ENCODE measurements at places on chromosomes 12 and 14. TPM values are rescaled to one million over a fixed set of nuclear protein-coding genes. Genes with fewer than 3 reads are reported as not detected.

DNA sequence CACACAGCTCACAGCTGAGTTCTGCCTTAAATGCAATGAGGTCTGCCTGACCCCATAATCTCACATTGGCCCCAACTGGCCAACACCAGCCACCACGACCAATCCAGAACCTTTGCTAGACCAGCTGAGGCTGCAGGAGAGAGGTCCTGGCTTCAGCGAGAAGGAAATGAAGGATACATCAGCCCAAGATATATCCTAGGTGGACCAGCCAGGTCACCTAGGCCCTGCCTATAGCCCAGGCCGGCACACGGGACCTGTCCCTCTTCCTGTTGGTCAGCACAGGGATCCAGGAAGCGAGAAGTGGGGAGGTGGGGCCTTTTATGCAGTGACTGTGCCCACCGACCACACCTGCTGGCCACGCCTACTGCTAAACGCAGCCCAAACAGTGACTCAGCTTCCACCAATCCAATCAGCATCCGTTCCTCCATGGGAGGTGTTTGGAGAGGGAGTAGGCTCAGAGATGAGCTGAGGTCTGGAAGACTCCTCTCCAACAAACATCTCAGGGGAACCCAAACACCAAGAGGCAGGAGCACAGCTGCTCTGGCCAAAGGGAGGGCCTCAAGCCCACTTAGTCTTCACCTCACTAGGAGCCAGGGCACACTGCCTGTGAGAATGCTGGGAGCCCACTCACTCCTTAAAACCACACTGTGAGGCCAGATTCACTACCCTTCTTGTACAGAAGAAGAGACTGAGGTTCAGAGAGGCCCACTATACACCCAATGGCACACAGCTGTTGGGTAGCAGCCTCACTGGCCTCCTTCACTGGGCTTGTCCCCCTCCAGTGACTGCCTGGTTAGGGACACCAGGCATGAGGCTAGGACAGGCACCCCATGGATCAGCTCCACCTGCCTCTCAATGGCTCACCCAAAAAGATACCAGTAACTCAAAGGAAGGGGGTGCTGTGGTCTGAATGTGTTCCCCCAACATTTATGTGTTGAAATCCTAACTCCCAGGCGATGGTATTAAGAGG is 51.3 kb upstream of the PPP2R5C start:
- no peak overlapping the region for H3K4me3 ChIP-seq
- no peak for DNase-seq
- no peaks in the 10 kb centered on the region for H3K36me3 ChIP-seq
- peaks cover 8% of the 10 kb centered on the region for H3K27me3 ChIP-seq
- no peak overlapping the region for H3K27ac ChIP-seq

DNA sequence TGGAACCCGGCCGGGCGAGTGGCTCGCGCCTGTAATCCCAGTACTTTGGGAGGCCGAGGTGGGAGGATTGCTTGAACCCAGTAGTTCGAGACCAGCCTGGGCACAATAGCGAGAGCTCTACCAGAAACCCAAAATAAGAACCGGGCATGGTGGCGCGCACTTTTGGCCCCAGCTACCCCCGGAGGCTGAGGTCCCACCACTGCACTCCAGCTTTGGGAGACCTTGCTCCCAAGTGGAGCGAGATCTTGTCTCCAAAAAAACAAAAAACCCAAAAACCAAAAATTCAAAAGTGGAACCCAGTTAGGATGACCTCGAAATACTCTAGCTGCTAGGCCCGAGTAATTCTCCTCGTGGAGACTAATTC is 769 bp upstream of the VTI1B start:
- peak overlapping the region; percentile 99 for H3K27ac ChIP-seq
- no peak for DNase-seq
- H3K4me3 ChIP-seq: peak overlapping the region; percentile 89

DNA sequence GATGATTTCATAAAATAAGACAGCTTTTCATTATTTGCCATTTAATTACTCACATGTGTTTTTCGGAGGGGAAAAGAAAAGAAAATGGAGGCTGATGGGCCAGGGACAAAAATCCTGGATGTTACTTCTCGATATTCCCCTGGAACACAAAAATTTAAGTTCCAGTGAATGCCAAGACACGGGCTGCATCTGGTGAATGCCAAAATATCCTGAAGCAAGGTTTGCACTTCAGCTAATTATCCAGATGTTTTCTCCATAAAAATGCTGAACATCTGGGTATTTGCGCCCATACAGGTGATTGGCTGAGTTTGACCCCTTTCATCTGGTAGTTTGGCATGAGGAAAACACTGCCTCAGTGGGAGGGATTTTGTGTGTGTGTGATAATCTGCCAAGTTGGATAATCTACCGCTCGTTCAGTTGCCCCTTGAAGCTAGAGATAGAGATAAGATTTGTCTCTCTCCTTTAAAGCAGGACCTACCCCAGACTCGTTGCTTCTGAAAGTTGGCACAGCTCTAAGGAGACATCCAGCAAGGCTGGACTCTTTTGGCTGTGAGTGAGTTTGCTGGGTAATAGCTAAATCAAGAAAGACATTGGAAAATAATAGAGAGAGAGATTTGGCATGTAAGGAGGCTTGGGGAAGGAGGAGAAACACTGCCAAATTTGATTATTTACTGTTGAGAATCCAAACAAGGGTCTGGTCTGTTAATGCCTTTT is 390.0 kb downstream of the EGLN3 start:
- no peaks in the 10 kb centered on the region for H3K36me3 ChIP-seq
- no peaks in the 10 kb centered on the region for H3K27me3 ChIP-seq
- peaks cover 8% of the 10 kb centered on the region for H3K4me1 ChIP-seq
- H3K4me3 ChIP-seq: no peak overlapping the region

DNA sequence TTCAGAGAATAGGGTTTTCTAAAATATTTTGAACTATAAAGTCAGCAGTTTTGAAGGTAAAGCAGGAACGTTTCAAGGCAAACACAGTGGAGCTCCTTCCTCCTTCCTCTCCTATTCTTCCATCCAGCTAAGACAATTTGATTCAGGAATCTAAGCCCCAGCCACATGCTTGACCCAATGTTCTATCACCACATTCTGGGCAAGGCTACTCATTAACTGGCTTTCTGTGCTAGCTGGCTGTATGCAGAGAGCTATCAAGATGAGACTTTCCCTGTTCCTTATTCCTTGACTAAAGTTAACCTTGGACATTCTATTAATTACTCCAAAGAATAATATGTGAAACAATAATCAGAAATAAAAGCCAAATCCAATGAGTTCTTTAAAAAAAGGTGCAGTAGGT is 266.9 kb downstream of the NOVA1 start:
- no peak overlapping the region for H3K27ac ChIP-seq
- H3K36me3 ChIP-seq: no peaks in the 10 kb centered on the region
- no peaks in the 10 kb centered on the region for H3K4me1 ChIP-seq
- no peak overlapping the region for H3K4me3 ChIP-seq

DNA sequence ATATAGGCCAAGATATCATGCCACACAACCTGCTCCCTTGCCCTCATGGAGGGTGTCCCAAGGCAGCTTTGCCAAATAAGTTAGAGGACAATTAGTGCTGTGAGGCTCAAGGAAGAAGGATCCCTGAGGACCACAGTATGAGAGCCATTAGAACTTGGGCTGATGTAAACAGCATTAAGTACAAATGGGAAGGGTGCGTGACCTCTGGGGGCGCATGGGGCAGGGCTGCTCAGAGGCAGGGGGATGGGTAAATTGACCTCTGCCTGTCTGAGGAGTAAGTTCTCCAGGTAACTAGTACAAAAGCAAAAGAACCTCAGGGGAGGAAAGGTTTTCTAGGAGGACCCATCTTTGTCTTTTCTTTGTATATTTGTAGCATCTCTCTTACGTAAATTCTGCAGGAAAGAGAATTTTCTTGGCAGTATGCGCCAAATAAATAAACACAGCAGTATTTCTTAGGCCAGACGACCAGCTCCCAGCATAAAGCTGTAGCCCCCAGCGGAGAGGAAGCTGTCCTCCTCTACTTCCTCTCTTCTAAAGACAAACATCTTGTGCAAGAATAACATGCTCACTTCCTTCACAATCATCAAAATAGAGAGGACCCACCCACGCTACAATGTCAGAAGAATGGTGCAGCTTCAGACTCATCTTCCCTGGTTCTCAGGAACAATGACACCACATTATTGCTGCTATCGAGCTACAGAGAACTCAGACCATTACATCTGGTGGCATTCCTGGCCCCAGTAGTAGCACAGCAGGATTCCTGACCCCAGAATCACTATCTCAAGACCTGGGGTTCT is 16.4 kb upstream of the VWF start:
- H3K27ac ChIP-seq: peak overlapping the region; percentile 72
- H3K36me3 ChIP-seq: no peaks in the 10 kb centered on the region
- H3K4me1 ChIP-seq: peaks cover 14% of the 10 kb centered on the region
- H3K27me3 ChIP-seq: peaks cover 3% of the 10 kb centered on the region
- H3K4me3 ChIP-seq: no peak overlapping the region

DNA sequence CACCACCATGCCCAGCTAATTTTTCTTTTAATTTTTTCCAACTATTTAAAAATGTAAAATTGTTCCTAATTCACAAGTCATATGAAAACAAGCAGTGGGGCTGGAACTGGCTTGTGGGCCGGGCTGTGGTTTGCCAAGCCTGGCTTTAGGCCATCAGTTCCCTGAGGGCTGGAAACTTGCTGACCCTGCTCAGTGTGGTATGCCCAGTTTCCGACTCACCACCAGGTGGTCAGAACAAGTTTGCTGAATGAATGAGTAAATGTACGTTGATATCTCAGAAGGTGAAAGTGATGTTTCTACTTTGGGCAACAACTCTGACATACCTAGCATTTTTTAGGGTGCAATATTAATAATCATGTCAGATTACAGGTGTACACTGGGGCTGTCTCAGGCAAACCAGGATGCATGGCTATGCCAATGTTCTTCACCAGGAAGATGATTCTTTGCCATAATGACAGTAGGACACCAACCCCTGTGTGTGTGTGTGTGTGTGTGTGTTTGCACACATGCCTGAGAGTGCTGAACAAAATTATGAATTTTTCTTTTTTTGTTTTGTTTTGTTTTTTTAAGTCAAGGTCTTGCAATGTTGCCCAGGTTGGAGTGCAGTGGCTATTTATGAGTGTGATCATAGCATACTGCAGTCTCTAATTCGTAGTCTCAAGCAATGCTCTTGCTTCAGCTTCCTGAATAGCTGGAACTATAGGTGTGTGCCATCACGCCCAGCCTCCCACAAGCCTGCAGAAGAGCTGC is 106.1 kb downstream of the PTPN11 start:
- no peak overlapping the region for H3K4me3 ChIP-seq
- no peak overlapping the region for H3K27ac ChIP-seq
- no peaks in the 10 kb centered on the region for H3K27me3 ChIP-seq
- DNase-seq: no peak
- H3K36me3 ChIP-seq: no peaks in the 10 kb centered on the region

DNA sequence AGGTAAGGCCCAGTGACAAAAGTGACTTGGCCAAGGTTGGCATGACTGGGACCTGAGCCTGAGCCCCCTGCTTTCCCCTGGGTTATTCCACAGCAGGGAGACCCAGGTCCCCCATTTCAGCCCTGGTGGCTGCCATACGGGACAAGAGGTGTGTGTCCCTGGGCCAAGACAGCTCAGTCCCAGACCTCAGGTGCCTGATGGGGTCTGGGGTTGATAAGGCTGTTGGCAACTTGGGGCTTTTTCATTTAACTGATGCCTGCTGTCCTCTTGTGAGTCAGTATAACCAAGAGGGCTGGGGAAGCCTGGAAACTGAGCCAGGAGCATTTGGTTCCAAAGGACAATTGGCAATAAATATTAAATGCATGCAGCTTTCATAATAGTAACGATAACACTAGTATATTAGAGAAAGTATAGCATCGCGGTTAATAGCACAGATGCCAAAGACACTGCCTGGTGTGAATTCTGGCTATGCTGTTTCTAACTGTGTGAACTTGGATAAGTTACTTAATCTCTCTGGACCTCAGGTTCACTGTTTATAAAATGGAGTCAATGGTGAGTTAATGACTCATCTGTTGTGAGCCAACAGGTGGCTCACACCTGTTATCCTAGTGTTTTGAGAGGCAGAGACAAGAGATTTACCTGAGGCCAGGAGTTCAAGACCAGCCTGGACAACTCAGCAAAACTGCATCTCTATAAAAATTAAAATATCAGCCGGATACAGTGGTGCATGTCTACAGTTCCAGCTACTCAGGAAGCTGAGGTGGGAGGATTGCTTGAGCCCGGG is 898 bp downstream of the SDSL start:
- no peak for DNase-seq
- H3K4me3 ChIP-seq: peak overlapping the region; percentile 50
- H3K4me1 ChIP-seq: peaks cover 11% of the 10 kb centered on the region
- H3K27me3 ChIP-seq: peaks cover 8% of the 10 kb centered on the region
- peak overlapping the region; percentile 37 for H3K27ac ChIP-seq

GRCh38 chr12:50699940-50700339 is 64.0 kb upstream of the ATF1 start:
- no peaks in the 10 kb centered on the region for H3K4me1 ChIP-seq
- no peak overlapping the region for H3K27ac ChIP-seq
- H3K36me3 ChIP-seq: peaks cover 56% of the 10 kb centered on the region
- H3K27me3 ChIP-seq: no peaks in the 10 kb centered on the region
- DNase-seq: no peak

DNA sequence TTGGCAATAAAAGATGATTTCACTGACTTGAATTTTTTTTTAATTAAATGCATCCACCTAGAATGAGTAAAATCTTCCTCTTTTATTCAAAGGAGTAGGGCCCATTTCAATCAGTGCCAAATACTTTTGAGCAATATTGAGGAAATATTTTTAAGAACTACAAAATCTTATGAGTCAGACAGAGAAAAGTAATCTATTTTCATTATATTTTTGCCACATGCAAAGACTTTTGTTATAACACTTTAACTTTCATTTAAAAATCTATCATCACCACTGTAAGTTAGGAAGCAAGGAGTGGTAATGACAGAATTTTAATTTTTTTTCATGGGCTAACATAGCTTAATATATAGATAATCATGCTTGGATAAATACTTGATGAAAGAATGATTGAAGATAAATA is 345.2 kb upstream of the KITLG start:
- no peak overlapping the region for H3K27ac ChIP-seq
- no peaks in the 10 kb centered on the region for H3K36me3 ChIP-seq
- no peak overlapping the region for H3K4me3 ChIP-seq
- DNase-seq: no peak
- no peaks in the 10 kb centered on the region for H3K4me1 ChIP-seq
- no peaks in the 10 kb centered on the region for H3K27me3 ChIP-seq

GRCh38 chr12:12941450-12942350 is 10.3 kb downstream of the GPRC5D start:
- H3K27me3 ChIP-seq: no peaks in the 10 kb centered on the region
- H3K4me3 ChIP-seq: no peak overlapping the region
- H3K4me1 ChIP-seq: peaks cover 2% of the 10 kb centered on the region

GRCh38 chr12:130486891-130487416 is 149.3 kb downstream of the PIWIL1 start:
- no peaks in the 10 kb centered on the region for H3K36me3 ChIP-seq
- DNase-seq: no peak
- peaks cover 17% of the 10 kb centered on the region for H3K27me3 ChIP-seq
- H3K27ac ChIP-seq: no peak overlapping the region
- H3K4me1 ChIP-seq: peaks cover 2% of the 10 kb centered on the region

- H3K4me3 ChIP-seq: no peak overlapping the region
- H3K36me3 ChIP-seq: peaks cover 8% of the 10 kb centered on the region
- peak overlapping the region; percentile 36 for H3K27ac ChIP-seq
- H3K27me3 ChIP-seq: no peaks in the 10 kb centered on the region
- no peak for DNase-seq
Measured at GRCh38 chr12:11882301-11883019, 188.3 kb upstream of the BCL2L14 start.

The NINJ2 gene
- 3.2 TPM for total RNA-seq

The GPD1 gene
- 56.3 TPM for total RNA-seq

The MGAT2 gene
- 32.2 TPM for total RNA-seq

The IRAK3 gene
- total RNA-seq: 7.8 TPM

The SCNN1A gene
- not detected for total RNA-seq

The ADGRD1 gene
- 10.8 TPM for total RNA-seq

The TMEM119 gene
- total RNA-seq: 50.8 TPM

Data from muscle of leg (tissue), 16 donors.